GM03348 (cell line): ENCODE measurements at places on chromosomes 7 and 10.

GRCh38 chr7:73888959-73889358 is 28.0 kb downstream of the TMEM270 start:
- DNase-seq: no peak

DNA sequence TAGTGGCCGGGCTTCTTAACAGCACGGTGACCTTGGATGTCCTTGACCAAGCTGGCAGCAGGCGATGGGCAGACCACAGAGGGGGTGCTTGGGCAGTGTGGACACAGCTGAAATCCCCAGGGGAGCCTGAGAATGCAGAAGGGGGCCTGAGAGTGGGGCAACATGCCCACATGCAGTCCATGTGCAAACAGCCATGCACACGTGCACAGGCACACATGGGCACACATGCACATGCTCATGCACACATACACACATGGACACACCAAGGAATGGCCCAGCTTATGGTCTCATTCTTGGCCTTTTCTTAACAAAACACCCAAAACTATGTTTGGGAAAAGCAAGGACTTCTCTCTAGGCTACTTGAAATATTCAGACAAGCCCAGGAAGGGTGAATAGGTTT is 483.9 kb upstream of the MKI67 start:
- DNase-seq: no peak

GRCh38 chr7:16028636-16029035 is 342.2 kb upstream of the MEOX2 start:
- no peak for DNase-seq

GRCh38 chr10:113959383-113959760 is 84.3 kb upstream of the ADRB1 start:
- no peak for DNase-seq

DNA sequence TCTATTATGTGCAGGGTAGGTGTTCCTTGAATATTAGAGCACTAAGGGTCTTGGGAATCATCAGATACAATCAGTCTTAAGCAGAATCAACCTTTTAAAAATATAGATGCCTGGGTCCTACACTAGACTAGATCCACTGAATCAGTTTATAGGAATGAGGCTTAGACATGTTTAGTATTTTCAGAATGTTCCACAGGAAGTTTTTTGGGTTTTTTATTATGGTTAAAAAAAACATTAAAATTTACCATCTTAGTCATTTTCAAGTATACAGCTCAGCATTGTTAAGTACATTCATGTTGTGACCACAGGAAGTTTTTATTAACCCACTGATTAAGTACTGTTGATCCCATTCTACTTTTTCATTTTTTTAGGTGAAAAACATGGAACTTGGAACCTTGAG is 135.7 kb downstream of the LCOR start:
- peak; percentile 30 for DNase-seq

- DNase-seq: peak; percentile 36
Measured at GRCh38 chr7:78924581-78924980, 528.9 kb downstream of the MAGI2 start.

- DNase-seq: no peak
Measured at GRCh38 chr7:149245244-149245643, 5.8 kb downstream of the ZNF212 start.

DNA sequence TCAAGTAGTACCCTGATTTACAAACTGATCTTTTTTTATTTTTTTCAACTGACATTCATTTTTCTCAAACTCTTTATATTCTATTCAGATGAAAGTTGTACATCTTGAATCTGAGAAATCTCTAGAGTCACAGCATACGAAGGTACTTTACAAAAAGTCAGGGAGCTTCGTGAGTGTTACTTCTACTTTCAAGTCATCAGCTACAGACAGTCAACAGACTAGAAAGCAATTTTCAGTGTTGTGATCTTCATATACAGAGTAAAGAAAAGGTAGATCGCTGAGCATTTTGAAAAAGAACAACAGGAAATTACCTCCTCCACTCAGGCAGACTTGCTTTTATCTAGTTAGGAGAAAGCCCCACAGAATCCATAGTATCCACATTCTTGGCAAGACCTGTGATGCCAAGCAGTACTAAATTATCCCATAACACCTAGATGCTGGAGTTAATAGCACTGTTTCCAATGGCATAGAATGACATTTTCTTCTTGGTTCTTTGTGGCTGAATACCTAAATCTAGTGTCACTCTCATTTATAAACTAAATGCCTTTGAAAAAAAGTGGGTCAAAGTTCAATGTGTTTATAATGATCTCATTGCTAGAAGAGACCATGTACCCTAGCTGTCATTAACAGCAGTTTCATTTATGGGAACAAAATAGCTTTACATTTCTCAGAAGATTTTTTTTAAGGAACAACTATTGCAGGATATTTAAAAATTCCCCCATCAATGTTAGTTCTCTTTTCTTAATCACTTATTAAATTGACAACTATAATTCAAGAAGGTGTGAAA is 12.0 kb upstream of the ZNF800 start:
- no peak for DNase-seq

GRCh38 chr7:122885583-122886356 is 490 bp downstream of the CADPS2 start:
- DNase-seq: peak; percentile 70

- no peak for DNase-seq
Measured at GRCh38 chr7:138630059-138630610, 71.0 kb downstream of the SVOPL start.

DNA sequence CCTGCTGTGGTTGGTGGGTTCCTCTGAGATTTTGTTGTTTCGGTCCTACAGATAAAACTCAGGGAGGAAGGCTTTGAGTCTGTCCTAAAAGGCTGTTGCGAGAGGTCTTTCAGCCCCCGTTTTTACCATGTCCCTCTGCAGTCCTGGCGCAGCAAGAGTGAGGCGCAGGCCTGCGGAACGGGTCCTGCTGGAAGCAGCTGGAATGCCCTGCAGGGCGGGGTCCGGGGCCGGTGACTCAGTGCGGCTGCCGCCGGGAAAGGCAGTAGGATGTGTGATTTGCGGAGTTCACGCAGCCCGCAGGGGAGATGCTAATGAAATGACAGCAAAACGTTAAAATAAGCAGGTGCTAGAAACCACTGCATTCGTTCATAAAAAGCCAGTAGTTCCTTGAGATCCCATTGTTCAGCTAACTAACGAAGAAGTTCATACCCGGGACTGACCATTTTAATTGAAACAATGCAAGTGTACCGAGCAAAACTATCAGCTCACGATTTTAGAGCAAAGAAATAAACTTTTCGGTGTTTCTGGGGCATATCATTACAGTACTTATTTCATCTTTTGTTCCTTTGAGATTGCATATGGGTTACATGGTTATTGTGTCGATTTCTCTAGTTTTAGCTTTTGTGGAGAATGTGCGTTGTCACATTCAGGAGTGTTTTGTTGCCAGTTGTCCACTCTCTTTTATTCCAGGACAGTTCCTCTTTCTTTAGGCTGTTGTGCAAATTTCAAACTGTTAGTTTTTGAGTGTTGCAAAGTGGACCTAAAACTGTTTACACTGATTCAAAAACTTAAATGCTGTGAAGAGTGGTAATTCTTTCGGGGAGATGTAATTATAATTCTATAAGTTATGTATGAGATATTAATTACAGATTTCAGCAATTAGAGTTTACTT is 783 bp downstream of the ANLN start:
- DNase-seq: peak; percentile 91
